Activated CD4-positive, alpha-beta T cell treated with anti-CD3 and anti-CD28 coated beads, Interleukin-2, Interleukin-4, amounts not matched to agents 100 ng/mL and 50 ng/mL, durations not matched to agents 16 hours and 8 hours (primary cell): ENCODE measurements at places on chromosomes 6 and 20.

DNA sequence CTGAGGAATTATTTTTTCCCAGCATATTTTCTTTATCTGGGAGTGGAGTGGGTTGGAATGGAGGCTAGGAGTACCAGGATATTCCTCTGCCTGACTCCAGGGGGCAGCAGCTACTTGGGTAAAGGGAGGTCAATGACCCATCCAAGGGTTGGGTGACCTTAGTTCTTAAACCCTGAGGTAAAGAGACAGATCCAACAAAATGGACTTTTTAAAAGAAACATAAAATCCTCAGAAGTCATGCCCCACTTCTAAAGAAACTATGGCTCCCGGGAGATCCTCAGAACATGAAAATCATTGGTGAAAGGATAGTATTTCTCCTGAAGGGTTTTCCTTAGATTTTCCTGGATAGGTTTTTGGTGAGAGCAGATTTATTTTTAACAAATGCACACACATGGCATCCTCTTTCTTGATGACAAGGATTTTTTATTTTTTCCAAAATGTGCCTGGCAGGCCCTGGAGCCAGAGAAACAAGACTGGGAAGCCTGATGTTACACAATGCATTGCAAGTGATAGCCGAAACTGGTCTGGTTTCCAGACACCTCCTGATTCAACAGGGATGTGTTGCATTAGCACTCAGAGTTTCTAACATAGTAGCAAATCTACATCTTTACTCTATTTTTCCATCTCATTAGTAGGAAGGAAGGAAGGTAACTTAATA lies 240.9 kb upstream of the BTBD3 start:
- DNase-seq = peak; percentile 27

- peak; percentile 71 for DNase-seq
Observed at GRCh38 chr20:2742934-2743559, 50.5 kb downstream of the EBF4 start.

- no peak for DNase-seq
Observed at GRCh38 chr20:40775561-40776146, 86.6 kb upstream of the MAFB start.

DNA sequence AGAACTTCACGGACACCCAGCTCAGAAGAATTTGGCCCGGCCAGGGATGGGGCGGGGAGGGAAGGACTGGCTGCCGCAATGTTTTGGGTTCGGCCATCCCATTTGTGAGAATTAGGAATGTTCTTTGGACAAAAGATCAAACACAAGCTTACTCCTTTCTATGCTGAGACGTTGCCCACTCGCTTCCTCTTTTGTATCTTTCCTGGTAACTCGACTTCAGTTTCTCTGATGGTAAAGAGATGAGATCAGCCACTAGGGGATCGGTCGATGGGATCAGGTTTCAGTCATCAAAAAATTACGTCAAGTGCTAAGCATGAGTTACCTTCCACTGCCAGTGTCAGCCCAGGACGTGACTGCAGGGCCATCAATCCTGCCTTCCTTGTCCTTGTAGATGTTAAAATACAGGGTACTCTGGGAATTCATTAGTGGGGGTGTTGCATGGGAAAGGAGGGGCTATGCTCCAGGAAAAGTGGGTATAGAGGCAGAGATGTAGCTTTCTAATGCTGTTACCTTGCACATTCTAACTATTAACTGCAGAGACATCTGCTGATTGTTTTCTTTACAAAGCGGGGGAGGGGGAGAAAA lies 190.2 kb downstream of the TSHZ2 start:
- peak; percentile 27 for DNase-seq

- no peak for DNase-seq
Observed at GRCh38 chr6:7446619-7447325, 57.2 kb downstream of the RIOK1 start.

DNA sequence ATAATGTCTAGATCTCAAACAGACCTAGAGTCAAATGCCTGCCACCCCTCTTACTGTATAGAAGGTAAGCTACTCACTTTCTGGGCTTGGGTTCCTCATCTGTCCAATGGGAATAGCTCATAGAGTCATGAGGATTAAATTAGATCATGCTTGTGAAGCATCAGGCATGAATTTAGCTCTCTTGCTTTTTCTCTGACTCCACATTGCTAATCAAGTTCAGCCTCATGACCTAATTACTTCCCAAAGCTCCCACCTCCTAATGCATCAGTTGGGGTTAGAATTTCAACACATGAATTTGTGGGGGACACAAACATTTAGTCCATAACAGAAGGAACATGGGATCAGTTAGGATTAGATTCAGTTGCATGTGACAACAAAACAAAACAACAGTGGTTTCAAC lies 4.6 kb upstream of the DDX27 start:
- DNase-seq = no peak

DNA sequence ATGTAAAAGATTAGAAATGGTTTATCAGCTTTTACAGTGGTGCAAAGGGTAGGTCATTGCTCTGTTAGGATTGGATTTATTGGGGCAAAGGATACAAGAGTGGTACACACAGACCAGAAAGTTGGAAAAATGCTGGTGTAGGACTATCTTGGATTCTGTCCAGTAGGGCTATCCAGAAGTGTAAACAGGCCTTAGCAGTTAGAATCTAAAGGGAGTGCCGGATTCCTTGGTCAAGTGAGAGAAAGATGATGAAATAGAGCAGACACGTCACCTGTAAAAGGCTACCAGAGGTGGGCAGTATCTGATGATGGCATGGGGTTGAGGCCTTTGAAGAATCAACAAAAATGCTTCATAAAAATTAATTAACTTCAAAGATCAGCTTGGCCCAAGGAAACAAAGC lies 975.9 kb downstream of the KIF16B start:
- no peak for DNase-seq

GRCh38 chr20:63394069-63394919 lies 33.1 kb upstream of the CHRNA4 start:
- DNase-seq = no peak

- DNase-seq = no peak
Observed at GRCh38 chr6:72140795-72141194, 254.4 kb downstream of the RIMS1 start.

DNA sequence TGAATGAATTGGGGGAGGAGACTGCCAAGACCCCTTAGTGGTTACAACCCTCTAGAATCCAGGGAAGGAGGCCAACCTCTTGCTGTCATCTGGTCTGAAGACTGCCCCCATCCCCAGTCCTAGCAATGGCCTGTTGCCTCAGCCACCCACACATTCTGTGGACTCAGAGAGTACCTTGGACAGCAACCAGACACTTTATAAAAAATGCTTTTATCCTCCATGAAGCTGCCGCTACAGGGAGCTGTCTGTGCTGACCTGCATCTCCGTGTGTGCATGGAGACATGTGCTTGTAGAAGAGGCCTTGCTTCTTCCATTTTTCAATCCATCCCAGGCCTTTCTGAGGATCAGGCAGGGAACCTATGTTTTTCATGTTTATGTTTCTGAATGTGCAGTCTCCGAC lies 15.2 kb downstream of the CDH22 start:
- DNase-seq = no peak

DNA sequence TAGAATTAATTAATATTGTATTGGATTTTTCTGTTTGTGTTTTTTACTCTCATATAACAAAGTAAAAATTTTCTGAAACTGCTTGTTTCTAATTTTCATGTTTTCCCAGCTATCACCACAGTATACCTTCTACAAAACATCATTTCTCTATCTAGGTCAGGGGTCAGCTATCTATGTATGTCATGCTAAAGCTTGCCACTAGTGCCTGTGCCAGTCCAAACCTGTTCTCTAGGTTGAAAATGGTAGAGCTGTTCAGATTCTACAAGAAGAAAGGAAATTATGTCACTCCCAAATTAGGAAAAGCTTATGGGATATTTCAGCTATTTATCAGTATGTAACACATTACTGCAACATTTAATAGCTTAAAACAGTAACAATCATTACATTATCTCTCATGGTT lies 5.8 kb upstream of the ME1 start:
- no peak for DNase-seq

DNA sequence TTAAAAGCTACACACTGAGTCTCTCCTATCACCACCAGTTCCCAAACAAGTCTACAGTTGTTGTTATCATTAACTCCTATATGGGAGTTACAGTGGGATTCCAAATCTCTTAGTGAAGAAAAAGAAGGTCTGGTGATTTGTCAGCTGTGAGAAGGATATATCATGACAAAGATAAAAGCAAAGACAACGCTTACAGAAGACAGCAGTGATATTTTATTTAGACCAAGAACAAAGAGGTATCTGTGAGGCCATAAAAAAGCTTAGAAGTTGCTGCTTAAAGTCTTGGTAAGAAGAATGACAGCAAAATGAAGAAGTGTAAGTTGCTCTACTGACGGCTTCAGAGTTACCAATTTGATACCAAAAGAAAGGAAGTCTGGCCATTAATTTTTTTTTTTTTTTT lies 47.2 kb downstream of the CHD6 start:
- no peak for DNase-seq

DNA sequence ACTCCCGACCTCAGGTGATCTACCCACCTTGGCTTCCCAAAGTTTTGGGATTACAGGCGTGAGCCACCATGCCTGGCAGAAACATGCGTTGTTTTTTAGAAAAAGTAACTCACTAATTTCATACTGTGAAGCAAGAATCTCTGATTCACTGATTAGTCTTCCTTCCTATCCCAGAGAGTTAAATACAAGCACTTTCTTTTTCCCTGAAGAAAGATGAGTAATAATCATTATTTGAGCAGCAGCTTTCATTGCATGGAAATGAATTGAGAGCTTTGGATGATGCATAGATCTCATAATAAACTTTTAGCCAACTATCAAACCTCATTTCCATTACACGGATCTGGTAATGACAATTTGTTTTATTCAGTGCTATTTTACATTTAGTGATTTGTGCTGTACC lies 892.5 kb upstream of the EYS start:
- DNase-seq = no peak

DNA sequence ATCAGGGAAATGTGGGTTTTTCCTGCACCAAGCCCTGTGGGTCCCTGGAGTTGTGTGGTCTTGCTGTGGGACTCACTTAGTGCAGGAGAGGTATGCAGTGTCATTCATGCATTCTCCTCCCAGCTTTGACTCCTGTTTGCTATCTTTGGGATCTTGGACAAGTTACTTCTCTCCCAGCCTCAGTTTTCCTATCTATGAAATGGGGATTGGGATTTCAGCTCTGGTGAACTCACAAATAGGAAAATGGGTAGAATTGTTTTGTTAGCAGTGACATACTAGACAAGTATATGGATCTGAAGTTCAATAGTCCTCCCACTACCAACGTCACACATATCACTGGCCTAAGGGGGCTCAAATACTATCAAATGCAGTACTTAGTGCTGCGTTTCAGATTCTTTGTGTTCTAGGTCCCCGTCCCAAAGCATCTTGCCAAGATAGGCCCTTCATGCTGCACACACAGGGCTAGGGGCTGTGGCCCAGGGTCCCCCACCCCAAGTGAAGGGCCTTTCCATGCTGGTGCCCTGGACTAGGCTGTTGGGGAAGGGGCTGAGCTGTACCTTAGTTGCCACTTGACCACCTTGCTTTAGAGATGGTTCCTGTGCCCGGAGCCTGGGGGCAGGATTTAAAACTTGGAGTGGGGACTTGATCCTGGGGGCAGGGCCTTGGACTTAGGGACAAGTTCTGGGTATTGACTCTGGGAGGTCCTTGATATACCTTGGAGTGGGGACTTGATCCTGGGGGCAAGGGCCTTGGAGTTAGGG lies 98.0 kb downstream of the TOX2 start:
- DNase-seq = no peak

DNA sequence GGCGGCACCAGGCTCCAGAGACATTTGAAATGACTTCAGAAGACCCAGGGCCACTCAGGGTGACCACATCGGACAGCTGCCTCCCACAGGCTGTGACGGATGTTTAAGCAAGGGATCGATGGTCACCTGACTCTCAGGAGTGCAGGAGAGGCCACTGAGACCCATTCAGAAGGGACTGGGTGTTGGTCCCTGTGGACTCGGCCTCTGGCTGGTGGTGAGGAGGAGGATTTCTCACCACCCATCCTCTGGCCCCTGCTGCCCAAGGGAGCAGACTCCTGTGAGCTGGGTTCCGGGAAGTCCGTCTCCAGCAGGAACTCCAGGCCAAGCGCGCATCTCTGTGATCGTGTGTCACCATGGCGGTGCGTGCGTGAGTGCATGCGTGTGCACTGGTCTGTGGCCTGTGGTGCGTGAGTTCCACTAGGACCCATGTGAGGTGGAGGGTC lies 25.5 kb downstream of the NPEPL1 start:
- DNase-seq = no peak

DNA sequence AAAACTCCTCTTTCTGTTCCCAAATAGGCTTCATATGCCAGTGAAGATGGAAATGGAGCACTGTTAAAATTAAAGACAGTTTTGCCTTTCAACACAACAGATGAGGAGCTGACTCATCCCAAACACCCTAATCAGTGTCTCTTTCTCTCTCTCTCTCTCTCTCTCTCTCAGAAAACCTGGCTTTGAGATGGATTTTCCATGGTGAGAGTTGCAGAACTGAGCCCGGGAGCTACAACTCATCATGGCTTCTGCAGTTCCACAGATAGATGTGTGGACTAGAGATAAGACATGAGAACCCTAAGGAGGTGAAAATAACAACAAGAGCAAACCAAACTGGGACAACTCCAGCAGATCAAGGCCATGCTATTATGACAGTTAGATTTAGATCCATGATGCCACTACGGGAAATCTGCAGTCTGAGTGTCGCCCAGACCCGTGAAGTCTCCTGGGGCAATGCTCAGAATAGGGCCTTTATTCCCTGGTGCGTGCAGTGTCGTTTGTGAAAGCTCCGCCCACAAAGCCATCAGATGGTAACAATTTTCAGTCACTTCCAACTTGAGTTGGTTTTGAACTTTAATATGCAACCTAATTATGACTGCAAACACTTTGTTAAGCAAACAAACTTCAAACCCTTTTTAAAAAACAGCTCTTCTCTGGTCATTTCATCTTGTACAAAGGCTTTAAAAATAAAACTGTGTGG lies 338.2 kb upstream of the PREP start:
- DNase-seq = no peak

GRCh38 chr20:57200882-57201695 lies 65.4 kb downstream of the BMP7 start:
- DNase-seq = no peak

DNA sequence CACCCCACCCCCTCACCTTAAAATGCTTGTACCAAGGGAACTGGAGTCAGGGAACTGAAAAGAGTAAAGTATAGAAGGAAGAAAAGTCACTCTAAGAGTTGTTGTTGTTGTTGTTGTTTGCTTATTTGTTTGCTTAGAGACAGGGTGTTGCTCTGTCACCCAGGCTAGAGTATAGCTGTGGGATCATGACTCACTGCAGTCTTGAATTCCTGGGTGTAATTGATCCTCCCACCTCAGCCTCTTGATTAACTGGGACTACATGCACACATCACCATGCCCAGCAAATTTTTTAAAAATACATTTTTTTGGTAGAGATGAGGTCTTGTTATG lies 681.6 kb upstream of the GJE1 start:
- no peak for DNase-seq

DNA sequence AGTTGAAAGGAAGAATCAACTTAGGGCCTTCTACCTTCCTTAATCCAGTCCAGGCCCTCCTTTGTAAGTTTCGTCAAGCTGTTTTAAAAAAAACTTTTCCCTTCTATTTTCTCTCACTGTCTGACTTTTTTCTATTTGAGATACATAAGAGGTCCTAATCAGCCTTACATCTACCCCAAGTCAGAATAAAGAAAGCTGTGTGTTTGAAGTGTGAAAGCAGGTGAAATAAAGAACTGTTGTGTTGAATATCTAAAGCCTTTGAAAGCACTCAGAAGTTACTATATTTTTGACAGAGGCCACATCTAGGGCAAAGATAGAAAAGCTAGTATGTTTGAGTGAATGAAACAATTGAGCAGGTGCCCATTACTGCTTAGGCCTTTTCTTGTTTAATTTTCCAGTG lies 35.5 kb downstream of the SH3BGRL2 start:
- DNase-seq = no peak

- DNase-seq = no peak
Observed at GRCh38 chr6:159899994-159900745, 9.4 kb downstream of the MAS1 start.

- no peak for DNase-seq
Observed at GRCh38 chr6:118912646-118913045, 18.7 kb downstream of the ASF1A start.
